ENCODE measurements at places on chromosomes 11 and 22.
A peak's percentile ranks its signal among the peaks of the same experiment; 100 is the strongest.

DNA sequence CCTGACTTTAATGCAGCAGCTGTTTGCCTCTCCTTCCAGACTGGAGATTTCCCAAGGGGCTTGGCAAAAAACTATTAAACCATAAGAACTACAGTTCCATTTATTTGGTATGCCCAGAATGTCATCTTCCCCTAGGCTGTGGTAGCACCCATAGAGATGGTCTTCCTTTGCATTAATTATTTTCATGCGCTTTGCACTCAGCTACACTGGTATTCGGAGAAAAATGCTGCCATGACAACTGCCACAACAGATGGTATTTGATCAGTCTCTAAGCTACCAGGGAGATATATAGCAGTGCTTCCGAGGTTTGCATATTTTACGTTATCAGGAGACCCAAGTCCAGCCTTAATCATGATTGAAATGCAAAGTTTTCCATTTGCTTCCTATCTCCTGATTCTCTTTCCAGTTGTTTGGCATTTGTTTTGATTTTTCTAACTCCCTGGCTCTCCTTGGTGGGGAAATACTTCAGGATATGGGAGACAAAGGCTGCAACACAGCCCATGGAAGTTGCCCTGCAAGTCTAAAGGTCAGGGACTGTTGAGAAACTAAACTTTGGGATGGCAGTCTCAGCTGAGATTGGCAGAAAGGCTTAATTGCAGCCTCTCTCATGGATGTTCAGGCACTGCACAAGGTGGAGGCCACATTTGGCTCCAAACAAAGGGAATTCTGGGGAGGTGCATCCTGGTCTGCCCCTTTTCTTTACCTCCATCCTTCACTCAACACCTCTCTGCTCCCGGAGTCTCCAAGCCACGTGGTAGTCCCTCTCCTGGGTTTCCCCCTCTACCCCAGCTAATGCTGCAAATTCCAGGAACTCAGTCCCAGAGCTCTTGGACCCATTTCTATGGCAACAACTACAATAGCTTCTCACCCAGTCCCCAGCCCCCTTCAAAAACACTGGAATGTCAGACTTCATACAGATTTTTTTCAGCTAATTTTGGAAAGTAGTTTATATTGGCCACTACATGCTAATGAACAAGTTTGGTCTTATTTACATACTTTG, 151.8 kb downstream of the NAV2 start:
- no peak for DNase-seq

DNA sequence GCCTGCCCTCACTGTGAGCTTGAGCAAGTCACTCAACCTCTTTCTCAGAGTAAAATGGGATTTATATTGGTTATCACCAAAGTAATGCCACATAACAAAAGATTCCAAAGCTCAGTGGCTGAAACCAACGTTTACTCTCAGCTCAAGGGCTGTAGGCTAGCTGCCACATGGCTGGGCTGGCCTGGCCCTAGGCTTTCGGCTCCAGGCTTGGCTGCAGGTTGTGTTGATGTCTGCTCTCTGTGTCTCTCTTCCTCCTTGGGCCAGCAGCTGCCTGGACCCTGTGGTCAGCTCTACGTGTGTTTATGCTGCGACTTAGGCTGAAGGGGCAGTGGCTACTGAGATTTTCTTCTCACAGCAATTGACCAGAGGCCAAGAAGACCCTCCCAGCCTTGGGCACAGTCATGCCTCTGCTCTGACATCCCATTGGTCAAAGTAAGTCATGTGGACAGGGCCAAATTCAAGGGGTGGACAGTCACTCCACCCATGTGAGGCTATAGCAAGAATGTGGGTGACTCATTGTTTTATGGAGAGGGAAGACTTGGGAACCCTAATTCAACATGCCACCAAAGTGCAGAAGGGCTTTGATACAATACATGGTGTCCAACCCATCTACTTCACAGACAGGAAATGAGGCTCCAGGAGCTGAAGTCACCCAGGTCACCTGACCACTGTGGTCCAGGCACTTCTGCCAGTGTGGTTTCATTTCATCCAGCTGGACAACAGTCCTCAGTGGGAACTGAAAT, 90.6 kb downstream of the TSPAN18 start:
- DNase-seq: no peak

DNA sequence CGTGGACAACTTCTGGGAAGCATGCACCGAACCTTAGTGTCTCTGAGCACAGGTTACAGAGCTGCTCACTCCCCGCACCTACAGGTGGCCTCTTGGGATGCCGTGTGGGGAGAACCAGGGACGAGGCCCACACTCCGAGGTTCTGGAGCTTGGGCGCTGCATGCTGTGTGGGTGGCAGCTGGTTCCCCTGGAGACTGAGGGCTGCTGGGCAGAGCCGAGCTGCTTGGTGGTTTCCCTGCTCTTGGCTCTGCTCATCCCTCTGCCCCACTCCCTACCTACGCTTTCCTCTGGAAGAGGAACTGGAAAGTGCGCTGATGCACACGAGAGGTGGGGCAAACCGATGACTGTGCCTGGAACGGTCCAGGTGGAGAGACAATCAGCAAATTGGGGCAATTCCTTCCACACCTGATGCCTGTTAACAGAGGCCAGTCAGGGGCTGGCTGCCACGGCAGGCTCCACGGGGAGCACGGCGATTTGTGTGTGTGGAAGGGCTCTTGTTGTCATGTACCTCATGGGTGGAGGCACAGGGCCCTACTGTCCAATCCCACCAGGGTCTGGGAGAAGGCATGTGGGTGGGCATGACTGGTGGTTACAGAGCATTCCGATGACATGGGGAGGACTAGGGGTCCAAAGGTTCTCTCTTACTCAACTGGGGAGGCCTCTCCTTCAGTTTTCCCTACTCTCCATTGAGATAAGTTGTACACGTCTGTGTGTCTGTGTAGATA, 60.9 kb downstream of the ST14 start:
- DNase-seq: no peak

DNA sequence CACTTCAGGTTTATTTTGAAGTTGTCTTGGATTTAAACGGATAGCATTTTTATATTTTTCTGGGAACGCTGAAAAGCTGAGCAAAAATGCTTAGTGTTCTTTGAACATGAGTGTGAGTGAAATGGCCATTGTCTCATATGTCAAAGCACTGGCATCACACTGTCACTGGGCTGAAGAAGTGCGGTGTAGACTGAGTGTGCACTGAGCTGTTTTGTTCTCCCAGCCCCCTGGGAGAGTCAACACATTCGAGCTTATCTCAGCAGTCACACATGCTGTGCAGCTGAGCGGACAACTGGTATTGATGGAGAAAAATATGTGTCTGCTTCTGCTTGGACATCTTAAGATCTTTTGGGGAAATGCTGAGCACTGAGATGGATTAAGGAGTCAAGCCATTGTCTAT, 90.8 kb downstream of the TECTA start:
- DNase-seq: no peak

DNA sequence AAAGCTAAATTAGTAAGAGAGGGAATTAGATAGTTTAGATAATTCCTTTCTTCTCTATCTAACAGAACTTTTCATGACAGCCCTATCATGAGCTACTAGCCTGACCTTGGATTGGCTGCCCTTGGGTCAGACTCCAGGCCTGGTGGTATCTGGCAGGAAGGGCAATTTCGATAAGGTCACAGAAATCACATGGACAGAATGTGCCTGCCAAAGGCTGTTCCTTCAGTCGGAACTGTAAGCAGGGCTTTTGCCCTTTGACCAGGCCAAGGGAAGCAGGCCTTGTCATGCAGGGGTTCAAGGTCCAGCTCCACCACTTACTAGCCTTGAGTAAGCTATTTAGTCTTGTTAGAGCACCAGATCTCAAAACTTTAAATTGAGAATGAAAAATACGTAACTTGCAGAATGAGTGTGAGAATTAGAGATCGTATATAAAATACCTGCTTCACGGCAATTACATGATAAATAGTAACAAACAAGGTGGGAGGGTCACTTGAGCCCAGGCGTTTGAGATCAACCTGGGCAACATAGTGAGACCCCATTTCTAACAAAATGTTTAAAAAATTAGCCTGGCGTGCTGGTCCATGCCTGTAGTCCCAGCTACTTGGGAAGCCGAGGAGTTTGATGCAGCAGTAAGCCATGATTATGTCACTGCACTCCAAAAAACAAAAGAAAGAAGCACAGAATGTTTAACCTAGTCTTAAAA, 60.8 kb upstream of the SC5D start:
- DNase-seq: no peak

GRCh38 chr22:35587447-35587870, 29.7 kb downstream of the MB start:
- DNase-seq: no peak

- DNase-seq: no peak
Measured at GRCh38 chr11:2816523-2816922, 69.1 kb downstream of the CDKN1C start.

DNA sequence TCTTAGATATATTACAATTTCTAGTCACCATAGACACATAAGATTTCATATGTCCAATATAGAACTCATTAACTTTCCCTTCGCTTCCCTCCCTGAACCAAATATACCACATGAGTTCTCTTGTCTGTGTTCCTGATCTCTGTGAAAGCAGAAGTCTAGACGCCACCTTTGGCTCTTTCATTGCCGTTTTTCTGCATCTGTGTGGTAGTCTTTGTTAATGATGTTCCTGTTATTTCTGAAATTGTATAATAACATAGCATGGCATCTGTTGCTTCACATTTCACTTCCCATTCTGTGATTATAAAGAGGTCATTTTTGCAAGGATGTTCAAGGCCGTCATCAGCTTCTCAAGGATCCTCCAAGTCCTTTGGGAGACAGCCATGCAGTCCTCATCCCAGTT, 58.5 kb downstream of the NCAM1 start:
- no peak for DNase-seq

DNA sequence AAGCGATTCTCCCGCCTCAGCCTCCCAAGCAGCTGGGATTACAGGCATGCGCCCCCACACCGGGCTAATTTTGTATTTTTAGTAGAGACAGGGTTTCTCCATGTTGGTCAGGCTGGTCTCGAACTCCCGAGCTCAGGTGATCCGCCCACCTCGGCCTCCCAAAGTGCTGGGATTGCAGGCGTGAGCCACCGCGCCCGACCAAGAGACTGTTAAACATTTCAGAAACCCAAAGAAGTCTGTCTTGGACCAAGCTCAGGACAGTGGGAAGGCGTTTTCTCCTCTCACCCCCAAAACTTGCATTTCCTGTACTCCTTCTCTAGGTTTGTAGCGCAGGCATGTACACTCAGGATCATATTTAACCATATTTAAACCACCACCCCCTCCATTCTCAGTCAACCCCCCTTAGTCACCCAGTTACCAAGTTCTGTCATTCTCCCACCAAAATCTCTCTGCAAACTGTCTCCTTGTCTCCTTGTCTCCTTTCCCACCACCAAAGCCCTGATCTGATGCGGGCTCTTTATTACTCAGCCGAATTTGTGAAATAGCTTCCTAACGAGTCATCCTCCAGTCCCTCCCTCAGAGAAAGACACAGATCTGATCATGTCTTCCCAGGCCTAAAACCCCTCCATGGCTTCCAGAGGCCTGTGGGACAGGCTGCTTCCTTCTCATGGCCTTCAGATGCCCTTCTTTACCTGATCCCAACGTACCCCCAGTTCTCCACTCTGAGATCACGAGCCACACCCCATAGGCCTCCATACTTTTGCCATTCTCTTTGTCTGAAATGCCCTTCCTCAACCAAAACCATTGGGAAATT, 29.0 kb upstream of the CREB3L1 start:
- DNase-seq: no peak

GRCh38 chr11:75031771-75032549, 43.2 kb downstream of the NEU3 start:
- DNase-seq: peak; percentile 14

DNA sequence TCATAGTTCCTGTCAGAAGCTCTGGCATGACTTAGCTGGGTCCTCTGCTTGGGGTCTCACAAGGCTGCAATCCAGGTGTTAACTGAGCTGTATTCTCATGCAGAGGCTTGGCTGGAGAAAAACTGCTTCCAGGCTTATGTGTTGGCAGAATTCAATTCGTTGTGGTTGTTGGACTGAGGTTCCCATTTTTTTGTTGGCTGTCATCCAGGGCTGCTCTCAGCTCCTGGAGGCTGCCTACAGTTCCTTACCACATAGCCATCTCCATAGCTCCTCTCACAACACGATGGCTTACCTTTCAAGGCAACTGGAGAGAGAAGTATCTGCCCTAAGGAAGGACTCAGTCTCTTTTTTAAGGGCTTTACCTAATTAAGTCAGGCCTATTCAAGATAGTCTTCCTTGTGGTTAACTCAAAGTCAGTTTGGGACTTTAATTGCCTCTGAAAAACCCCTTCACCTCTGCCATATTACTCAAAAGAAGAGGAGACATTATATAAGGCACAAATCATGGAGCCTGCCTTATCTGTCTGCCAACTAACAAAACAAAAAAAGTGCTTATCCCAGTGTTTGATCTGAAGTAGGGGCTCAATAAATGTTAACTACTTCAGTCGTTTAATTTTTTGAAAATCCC, 35.2 kb downstream of the OR2AG2 start:
- DNase-seq: no peak

DNA sequence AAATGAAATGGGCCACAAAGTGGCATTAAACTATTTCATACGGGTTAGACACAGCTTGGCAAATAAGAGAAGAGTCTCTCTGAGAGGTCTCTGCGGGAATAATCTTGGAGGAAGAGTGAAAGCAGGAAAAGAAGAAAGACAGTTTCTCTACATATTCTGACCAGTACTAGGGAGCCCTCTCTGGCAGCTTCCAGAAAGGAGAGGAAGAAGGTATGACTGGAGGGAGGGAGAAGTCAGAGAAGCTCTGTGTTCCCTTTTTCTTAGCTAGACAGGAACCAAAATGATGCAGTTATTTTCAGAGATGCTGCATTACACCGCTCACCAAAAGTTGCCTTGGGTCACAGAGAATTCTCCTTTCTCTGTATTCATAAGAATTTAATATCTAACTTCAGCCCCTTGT, 382.1 kb downstream of the KCNA4 start:
- no peak for DNase-seq

GRCh38 chr22:38451404-38451803, 3.6 kb downstream of the KCNJ4 start:
- DNase-seq: no peak

- no peak for DNase-seq
Measured at GRCh38 chr22:49142891-49143290, 684.8 kb downstream of the BRD1 start.

GRCh38 chr11:109970516-109971183, 122.5 kb upstream of the ZC3H12C start:
- no peak for DNase-seq

GRCh38 chr11:28514391-28514790, 406.2 kb downstream of the METTL15 start:
- no peak for DNase-seq

DNA sequence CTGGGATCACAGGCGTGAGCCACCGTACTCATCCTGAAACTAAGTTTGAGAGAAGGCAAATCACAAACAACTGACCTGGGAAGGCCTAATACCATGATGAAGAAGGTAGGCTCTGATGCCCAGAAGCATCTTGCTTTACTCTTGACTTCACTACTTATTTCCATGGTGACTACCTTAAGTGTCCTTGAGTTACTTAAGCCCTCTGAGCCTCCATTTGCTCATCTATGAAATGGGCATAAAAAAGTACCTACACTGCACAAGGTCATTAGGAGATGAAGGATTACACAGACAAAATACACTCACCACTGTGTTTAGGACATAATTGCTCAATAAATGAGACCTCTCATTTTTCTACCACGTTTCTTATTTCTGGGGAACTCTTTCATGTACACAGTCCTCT, 27.9 kb downstream of the EIF4ENIF1 start:
- DNase-seq: no peak

GRCh38 chr11:8100158-8100557, 19.1 kb downstream of the TUB start:
- DNase-seq: no peak

- DNase-seq: no peak
Measured at GRCh38 chr22:40443732-40444131, 73.3 kb downstream of the SGSM3 start.
